Epithelial cell of esophagus (primary cell): ENCODE measurements at places on chromosomes 2 and 18.
A peak's percentile ranks its signal among the peaks of the same experiment; 100 is the strongest.

GRCh38 chr2:67462738-67463496, 65.8 kb downstream of the ETAA1 start:
- peak; percentile 89 for DNase-seq

DNA sequence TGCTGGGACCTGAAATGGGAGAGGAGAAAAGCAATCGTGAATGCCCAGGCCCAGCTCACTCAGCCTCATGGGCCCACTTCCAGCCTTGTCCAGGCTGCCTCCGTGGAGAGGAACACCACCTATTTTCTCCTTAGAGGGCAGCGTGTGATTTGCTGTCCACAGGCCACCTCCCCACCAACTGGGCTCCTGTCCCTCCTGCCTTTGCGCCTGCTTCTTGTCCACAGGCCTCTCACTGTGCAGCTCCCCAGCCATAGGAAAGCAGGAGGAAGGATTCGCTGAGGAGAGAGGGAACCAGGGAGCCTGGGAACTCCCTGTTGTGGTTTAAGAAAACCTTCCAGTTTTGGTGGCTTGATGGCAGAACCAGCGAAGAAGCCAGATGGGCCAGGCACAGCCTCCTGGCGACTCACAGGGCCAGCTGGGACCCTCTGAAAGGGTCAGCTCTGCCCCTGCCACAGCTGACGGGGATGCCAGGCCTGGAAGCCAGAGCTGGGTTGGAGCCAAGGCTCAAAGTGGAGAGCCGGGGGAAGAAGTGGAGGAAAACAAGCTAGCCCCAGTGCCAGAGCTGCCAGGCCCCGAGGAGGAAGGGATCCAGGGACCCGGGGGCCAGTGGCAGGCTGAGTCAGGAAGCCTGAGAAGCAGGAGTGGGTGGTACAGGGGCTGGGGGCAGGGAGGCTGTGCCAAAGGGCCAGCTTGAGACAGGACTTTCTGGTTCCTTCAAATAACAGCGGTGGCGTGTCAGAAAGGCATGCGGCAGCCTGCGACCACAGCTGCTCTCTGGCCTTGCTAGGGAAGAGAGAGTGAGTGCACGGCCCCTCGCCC, 9.9 kb downstream of the TMBIM1 start:
- peak; percentile 94 for DNase-seq

- DNase-seq, result no peak
Observed at GRCh38 chr2:204357286-204357685, 188.0 kb upstream of the PARD3B start.

GRCh38 chr2:2642906-2643890, 312.1 kb upstream of the MYT1L start:
- no peak for DNase-seq

DNA sequence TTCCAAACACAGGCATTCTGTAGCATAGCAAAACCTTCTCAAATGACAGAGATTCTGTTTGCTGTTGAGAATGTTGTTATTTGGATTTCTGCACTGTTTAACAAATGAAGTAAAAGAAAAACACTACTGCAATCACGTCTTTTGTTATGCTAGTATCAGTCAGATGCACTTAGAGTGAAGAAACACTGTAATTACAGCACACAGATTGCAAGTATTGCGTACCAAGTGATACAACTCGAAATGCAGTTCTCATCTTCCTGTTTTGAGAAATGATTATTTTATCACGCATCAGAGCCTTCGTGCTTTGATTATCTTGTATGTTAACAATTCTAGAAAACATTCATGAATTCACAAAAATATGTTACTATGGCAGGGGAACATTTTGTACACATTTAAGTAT, 41.8 kb upstream of the KLF11 start:
- DNase-seq, result no peak

- DNase-seq, result no peak
Observed at GRCh38 chr2:217014328-217015105, 154.7 kb upstream of the TNP1 start.

- DNase-seq, result no peak
Observed at GRCh38 chr2:240981280-240981679, 17.1 kb upstream of the SNED1 start.

GRCh38 chr2:27155069-27155520, 6.3 kb downstream of the TCF23 start:
- peak; percentile 82 for DNase-seq

DNA sequence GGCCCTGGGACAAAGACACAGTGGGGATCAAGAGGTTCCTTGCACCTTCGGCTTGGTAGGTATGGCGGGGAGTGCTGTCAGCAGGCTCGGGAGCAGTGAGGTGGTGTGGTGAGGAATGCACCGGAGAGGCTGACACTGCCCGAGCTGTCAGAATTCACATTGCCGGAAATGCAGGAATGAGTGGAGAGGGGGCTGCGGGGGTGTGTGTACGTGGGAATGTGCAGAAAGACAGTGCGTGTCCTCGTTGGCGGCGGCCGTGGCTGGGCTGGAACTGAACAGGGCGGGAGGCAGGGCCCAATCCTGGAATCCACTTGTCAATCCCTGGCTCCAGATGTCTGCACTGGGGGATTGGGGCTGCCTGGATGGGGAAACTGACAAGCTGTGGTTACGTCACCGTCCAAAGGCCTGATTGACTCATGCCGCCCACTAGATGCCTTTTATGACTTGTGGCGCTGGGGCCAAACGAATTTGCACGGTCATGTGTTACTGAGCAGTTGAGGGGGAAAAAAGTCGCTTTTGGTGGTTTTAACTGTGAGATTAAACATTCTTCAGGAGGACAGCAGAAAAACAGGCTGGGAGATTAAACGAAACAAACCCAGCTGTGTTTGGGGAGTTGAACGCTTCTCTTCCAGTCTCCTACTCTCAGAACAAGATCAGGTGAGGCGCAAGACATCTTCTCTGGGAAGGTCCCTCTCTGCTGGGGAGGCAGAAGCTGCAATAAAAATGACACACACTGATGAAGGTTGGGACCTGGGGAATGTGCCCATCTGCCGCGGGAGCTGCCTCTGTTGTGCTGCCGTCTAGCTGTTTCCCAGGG, 189.4 kb upstream of the GLI2 start:
- DNase-seq, result peak; percentile 69

DNA sequence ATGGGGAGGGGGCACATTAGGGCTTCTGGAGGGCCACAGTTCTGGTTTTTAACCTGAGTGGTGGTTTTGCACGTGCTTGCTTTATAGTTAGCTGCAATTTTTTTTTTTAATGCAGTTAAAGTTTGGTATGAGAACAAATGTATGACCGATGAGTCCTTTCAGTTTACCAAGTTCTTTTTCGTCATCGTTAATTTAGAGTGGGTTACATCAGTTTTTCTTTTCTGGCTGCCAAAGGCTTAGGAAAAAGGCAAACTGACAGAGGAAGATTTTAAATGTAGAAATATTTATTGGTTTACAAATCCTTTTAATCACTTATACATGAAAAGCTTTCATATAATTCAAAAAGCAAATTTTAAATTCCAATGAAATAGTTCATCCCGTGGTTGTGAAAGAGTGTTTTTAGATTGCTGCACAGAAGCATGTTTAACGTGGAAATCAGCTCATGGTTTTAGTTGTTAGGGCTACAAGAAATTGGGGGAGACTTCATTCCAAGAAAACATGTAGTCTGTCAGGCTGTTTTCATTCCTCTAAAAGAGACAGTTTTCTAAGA, 82.9 kb downstream of the MSH2 start:
- DNase-seq, result no peak

- no peak for DNase-seq
Observed at GRCh38 chr2:186197955-186198354, 288.1 kb upstream of the ZC3H15 start.

- no peak for DNase-seq
Observed at GRCh38 chr2:20229322-20230113, 4.6 kb upstream of the SDC1 start.

DNA sequence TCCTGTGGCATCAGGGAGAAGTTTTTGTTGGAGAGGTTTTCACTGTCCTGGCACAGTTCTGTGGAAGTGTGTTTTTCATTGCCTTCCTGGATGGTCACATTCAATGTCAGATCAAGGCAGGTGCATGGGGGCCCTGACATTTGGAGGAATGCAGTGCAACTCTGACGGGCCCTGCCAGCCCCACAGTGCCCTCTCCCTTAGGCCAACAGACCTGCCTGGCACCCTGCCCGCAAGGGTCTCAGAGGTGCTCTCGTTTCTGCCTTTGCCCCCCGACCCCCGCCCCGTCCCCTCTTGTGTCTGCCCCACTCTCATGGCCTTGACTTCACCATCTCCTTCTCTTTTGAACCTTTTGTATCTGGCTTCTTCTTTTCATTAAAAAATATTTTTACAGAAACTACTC, 257.2 kb upstream of the HDAC4 start:
- DNase-seq, result no peak

DNA sequence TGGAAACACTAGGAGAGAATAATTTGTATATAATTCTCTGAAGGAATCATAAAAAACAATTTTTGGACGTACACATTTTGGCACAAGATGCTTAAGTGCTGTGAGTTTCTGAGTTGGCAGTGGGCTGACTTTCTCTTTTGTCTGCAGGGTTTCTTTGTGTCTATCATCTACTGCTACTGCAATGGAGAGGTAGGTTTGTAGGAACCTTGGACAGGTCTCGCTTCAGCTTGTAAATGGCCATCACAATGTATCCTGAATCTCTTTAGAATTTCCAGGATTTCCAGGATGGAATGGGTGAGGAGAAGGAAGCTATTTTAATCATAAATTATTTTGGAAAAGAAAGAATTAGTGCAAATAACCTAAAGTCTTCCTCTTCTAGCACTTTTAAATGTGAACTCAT, 83.9 kb downstream of the PTH2R start:
- no peak for DNase-seq

DNA sequence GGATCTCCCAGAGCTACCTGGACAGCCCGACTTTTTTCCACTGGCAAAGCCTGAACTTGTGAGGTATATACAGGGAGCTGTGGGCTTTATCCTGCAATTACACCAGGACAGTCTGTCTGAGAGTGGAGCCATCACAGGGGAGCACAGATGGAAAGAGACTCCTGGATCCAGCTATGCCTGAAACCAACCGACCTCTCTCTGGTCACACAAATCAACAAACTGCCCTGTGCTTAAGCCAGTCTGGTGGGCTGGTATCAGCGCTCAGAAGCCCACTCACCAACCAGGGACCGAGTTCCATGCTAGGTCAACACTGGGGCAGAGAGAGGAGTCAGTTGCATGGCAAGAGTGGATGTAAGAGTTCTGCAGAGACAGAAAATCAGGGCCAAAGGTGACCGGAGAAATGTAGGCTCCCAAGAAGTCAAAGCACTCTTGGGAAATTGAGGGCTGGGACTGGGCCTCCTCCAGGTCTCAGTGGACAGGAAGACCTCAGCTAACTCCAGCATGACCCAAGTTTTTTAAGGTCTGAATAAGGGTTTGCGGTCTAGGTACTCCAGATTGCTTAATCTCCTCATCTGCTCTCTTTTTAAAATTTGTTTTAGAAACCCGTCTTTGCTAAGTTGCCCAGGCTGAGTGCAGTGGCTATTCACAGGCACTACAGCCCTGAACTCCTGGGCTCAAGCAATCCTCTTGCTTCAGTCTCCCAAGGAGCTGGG, 3.8 kb upstream of the BOK start:
- DNase-seq, result no peak

DNA sequence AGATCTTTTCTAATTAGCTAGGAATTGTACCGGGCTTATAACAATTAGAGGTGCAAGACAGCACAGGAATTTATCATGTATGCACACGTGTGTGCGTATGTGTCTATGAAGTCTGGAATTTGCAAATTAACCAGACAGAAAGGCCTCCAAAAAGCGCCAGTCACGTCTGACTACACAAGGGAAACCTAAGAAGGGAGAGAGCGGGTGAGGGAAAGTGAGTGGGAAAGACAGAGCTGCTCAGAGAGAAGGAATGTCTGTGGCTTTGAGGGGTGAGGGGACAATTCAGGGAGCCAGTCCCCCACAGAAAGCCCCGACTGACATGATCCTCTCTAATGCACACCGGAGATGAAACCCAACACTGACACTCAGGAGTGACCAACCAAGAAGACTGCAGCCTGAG, 197.7 kb upstream of the SH3BP4 start:
- DNase-seq, result peak; percentile 23

DNA sequence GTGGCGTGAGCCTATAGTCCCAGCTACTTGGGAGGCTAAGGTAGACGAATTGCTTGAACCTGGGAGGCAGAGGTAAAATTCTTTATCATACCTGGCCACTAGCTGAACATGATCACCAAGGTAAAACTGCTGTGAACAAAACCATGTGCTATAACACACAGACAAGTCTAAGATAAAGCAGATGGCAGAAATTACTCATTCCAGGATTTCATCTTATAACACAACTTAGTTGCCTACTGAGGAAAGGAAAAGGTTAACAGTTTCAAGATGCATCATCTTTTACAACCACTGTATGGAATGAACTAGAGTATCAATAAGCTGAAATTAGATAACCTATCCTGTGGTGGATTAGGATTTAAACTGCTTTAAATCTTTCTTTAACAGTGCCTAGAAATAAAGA, 8.3 kb downstream of the ARL5A start:
- no peak for DNase-seq

DNA sequence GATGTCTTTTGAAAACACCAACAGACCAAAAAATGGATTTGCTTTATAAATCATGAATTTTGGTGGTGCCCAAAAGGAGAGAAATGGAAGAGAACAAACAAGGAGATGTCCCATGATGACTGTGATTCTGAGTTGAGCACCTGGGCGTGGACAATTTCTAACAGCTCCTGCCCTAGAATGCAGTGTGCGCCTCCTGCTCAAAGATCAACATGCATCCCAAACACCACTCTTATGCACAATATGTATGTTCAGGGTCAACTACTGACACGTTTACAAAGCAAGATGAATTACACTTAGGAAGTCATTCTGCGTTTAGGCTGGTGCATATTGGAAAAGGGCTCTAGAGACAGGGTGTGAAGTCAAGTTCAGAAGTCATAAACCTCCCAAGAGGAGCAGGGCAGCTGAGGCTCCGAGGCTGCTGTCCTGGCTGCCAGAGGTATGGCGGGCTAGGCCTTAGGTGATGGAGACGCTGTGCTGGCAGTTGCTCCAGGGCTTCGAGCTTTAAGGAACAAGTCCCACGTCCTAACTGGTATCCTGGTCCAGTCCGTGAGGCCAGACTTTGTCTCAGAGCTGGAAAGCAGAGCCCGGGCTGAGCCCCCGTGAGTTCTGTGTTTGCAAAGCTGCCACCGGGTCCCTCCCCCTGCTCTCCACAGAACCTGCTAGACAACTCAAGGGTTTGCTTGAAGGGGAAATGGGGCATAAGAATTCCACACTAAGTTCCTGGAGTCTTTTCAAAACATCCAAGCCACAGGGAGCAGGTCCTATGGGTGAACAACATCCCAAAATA, 74.0 kb downstream of the ZNF516 start:
- no peak for DNase-seq

DNA sequence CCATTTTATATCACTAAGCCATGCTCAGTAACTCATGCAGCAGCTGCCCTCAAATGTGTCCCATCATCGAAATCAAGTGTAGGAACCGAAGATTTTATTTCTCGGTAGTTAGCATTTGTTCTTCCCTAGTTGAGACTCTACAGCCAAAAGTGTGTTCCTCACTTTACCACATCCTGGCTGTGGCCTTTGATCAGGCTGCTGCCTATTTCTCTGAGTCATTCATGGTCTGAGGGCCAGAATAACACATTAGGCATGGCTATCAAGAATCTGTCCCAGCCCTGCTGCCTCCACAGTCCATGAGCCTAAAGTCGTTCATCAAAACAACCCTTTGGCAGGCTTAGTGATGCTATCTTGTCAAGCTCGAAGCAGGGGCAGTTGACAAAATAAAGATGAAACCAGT, 300.1 kb downstream of the TDRD15 start:
- DNase-seq, result no peak

- DNase-seq, result peak; percentile 39
Observed at GRCh38 chr18:62187543-62188510, 772 bp downstream of the RELCH start.
